OCI-LY7 (cell line): ENCODE measurements at places on chromosomes 16 and 17.

DNA sequence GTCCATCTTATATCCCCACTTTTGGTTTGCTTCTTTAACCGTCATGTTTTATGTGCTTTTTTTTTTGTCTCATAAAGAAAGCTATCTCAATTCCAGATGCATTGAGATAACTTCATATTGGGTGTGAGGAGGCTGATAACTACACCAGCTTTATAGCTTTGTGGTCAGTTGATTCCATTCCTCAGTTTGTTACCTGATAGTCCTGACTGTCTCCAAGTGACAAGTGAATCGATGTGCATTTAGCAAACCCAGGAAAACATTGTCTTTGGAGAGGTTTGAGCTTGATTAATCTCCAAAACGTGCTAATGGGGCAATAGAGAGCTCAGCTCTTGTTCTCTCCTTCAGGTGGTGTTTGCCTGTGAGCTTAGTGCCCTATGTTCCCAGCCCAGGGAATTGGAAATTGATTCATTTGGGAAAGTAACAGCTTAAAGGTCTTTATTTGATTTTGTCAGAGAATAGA, 22.7 kb downstream of the HS3ST3B1 start:
- no peak for DNase-seq

GRCh38 chr17:80034791-80035686, 633 bp downstream of the TBC1D16 start:
- no peak for DNase-seq

DNA sequence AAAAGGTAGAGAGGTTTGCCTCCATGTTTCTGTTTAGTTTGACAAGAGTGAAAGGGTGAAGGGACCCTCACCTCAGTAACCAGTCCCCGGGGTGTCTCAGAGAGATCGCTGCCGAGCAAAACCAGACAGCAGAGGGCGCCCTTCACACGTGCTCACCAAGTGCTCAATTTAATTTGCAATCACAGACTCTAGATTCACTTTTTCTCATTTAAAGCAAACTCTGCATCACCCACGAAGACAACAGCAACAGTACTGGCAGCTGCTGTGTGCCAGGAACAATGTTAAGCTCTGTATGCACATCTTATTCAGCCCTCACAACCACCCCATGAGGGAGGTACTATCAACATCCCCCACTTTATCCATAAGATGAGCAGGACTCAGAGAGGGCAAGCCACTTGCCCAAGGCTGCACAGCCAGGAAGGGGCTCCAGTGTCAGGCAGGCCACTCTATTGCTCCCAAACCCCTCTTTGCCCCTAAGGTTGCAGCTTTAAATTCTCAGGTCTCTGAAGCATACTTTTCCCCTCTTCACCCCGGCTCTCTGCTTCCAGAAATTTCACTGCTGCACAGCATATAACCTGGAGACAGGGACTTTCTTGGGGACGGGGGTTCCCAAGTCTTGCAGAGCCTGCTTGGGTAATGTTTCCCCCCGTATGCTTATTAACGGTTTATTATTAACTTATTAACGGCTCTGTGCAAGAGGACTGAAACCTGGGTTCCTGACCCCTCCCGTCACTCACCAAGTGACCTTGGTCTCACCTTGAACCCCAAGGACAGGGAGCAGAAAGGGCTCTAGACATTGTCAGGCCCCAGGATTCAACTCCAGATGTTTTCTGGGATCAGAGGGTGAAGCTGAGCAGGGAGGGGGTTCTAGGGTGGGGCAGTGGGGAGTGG, 70.9 kb downstream of the CNGB1 start:
- peak; percentile 68 for DNase-seq

DNA sequence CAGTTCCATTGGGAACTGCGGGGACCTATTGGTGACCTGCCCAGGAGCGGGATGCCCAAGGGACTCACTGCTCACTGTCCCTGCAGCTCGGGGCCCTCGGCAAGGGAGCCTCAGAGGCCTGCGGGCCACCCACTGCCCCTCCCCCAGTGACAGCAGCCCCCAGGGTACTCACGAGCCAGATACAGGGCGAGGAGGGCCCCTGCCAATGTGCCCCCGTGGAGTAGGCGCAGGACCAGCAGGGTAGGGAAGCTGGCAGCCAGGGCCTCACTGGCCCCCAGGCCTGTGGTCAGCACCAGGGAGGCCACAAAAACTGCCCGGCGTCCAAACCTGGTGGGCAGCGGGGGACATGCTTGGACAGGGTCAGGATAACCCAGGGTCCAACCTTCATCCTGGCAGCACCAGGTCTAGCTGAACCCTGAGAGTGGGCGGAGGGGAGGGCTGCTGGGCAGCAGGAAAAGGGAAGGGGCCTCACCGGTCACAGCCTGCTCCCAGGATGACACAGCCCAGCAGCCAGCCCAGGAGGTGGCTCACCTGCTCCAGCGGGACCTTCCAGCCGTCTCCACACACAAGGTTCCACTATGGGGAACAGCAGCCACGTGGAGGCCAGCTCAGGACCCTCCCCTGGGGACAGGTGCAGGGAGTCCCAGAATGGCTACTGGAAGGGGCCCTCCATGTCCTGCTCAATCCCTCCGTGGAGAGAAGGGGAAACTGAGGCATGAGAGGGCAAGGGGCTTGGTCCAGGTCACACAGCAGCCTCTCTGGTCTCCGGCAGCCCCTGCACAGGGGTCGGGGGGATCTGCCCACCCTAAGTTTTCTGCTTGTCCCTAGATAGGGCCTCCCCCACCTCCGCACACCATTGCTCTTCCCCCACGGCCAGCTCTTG, 855 bp downstream of the SLC22A31 start:
- no peak for DNase-seq

DNA sequence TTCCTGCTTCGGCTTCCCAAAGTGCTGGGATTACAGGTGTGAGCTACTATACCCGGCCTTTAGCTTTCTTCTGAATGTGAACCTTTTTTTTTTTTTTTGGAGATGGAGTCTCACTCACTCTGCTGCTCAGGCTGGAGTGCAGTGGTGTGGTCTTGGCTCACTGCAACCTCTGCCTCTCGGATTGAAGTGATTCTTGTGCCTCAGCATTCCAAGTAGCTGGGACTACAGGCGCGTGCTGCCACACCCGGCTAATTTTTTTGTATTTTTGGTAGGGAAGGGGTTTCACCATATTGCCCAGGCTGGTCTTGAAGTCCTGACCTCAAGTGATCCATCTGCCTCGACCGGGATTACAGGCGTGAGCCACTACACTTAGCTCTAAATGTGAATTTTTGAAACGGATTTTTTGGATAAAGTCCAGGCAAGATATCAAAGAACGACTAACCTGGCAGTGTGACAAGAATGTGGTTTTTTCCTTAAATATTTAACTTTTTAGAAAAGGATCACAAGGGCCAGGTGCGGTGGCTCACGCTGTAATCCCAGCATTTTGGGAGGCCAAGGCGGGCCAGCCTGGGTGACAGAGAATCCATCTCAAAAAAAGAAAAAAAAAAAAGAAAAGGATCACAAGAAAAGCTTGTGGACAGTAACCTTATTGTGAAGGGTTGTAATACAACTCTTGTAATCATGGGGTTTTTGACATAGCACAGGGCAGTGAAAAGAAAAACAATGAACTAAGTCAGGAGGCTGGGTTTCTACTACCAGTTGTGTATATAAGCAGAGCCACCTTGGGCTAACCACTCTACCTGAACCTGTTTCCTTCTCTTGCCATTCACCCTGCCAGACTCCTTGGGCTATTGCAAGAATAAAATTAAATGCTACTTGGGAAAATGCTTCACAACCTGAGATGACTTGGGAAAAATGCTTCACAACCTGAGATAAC, 6.2 kb downstream of the BRCA1 start:
- DNase-seq: no peak

- DNase-seq: no peak
Observed at GRCh38 chr16:19228575-19228974, 57.0 kb upstream of the CLEC19A start.

- DNase-seq: no peak
Observed at GRCh38 chr17:74547264-74547663, 1.3 kb upstream of the CD300C start.

GRCh38 chr17:78395155-78395554, 16.7 kb downstream of the PGS1 start:
- no peak for DNase-seq

DNA sequence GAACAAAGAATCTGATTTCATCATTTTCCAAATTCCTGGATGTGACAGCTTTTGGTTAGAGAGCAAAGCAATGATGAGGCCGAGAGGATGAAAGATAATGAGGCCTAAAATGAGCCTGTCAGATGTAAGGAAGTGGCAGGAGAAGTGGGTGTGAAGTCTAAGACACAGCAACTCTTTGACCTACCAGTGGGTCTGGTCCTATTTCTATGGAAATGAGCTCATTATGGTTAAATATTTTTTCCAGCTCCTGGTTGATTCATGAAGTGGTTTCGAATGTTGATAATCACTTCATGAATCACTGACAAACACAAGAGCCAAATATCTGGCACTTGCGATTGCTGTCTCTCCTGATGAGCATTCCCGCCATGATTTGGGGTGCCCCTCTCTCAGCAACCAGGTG, 273.3 kb upstream of the CDH5 start:
- DNase-seq: no peak

DNA sequence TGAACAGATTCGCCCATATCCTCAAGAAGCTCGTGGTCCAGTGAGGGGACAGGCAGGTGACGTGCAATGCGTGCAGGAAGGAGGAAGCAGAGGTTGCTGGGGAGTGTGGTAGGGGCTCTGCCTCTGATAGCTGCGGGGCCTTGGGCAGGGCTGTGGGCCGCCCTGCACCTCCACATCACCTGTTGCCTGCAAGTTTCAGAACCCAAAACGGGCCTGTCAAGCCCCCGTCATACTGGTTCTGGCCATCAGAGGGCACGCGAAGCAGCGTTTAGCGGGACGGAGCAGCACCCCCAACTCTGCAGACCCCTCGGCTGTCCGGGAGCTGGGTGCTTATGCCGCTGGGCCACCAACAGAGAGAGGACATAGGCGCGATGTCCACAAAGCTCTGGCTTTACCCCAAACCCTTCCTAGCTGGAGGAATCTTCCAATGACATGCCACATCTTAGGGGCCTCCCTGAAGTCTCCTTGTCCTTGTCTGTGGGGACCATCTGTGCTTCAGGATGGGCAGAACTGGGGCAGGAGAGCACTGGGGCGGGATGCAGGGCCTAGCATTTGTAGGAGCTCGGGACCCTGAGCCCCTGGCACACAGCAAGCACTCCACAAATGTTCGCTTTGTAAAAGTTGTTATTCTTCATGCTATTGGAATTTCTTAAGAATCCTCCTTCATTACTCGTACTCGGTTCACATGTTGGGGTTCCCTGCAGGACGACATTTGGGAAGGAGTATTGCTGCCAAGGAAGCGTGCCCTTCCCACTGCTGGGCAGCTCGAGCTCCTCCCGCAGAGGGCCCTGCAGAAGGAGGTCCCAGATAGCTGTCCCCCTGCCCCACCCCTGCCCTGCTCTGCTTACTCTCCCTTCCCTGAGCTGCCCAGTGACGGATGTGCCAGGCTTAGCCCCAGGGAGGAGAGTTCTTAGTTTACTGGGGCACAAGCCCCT, 64.3 kb downstream of the CNGB1 start:
- DNase-seq: peak; percentile 13

DNA sequence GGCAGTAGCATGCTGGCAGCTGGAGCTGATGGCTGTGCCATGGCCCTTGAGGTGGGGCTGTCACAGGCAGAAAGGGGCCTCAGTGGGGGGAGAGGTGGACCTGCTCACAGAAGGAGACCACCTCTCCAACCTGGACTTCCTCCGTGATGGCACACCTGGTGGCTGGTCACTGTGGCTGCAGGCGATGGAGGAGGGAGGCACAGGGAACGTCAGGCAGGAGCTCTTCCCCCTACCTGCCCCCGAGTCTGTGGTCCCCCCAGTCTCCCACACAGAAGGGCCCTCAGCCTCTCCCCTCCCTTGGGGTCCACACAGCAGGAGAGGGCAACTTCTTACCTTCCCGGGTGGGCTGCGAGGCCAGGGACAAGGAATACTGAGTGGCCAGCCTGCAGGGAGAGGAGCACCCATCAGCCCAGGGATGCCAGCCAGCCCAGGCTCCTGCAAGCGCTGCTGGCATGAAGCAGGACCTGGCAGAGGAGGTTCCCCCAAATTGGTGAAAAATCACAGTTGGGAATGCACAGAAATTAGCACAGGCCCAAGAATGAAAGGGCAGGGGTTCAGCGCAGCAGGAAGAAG, 96.5 kb downstream of the GOSR1 start:
- no peak for DNase-seq

- DNase-seq: peak; percentile 77
Observed at GRCh38 chr17:76191896-76192295, 48.4 kb downstream of the RNF157 start.
